ENCODE measurements at places on chromosomes 11 and 22.

DNA sequence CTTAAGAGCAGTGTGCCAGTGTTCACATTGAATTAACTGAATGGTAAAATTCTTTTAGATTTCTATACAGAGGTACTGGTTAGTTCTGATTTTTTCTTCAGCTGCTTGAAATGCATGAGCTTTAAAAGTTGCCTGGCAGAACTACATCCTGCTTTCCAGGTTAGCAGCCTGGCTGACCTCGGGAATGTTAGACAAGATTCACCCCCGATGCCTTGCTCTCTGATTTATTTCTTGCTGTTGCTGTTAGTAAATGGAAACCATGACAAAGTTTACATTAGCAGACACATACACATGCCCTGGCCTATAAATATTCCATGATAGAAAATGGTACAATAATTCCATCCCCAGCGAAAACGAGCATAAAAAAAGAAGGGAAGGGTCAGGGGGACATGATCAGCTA, 47.0 kb downstream of the WT1 start:
- DNase-seq = no peak

GRCh38 chr11:112343368-112344039, 82.8 kb upstream of the PLET1 start:
- DNase-seq = no peak

DNA sequence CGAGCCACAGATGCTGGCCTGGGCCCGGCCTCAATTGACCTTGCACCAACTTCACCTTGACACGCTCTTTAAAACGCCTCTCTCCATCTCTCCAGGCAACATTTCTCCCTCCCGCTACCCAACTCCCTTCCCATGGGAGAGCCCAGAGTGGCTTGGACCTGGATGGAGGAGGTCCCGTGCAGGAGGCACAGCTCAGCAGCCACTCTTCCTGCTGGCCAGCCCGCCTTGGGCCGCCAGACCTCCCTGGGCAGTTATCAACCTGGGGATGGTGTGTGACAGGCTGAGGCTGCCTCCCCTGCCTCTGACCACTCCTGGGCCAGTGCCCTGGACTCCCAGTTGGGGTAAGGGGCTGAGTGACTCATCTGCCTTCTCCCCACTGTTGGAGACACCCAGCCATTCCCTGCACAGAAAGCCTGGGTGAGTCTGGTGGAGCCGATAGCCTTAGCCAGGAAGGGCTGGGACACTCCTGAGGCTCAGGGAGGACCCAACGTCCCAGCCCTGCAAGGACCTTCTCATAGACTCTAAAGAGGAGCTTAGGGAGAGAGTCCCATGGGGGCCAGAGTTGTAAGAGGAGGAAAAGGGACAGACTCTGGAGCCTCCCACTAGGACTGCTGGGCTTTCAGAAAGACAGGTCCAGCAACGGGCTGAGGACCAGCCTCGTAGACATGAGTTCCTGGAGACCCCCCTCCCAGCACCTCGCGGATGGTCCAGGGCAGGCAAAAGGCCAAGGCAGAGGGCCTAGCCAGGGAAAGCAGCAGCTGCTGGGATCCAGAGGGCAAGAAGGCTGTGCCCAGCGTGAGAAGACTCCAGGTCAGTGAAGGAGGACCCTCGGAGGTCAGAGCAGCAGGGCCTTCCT, 131.7 kb downstream of the CEP164 start:
- DNase-seq = no peak

DNA sequence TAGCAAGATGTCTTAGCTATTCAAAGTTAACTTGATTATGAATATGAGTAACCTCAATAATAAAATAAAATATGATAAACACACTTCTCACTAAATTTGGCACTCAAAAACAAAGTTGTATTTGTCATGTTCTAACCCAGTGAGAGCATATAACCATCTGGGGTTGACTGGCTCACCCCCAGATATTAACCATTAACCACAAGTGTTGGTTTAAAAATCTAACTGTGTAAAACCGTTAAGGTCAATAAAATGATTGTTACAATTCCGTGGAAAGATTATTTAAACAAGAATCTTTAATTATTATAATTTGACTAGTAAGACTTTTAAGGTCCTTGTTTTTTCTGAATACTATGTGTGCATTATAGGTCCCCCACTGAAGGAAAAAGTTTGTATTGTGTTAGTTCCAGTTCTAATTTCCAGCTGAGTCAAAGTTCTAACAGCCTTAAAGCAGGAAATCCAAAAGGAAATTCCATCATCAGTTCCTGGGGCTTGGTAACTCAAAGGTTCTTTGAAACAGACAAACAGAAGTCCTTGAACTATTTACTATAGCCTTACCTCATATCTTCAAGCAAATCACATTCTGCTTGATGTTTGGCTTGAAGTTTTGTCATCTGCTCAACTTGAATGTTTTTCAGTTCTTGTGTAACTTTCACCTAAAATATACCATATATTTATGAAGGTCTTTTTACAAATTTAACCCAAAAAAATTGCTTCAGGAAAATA, 2.5 kb downstream of the FCHSD2 start:
- DNase-seq = no peak

- DNase-seq = no peak
These were observed 224.6 kb upstream of the PLET1 start for GRCh38 chr11:112485280-112485679.

GRCh38 chr22:40434745-40435144, 64.4 kb downstream of the SGSM3 start:
- no peak for DNase-seq

DNA sequence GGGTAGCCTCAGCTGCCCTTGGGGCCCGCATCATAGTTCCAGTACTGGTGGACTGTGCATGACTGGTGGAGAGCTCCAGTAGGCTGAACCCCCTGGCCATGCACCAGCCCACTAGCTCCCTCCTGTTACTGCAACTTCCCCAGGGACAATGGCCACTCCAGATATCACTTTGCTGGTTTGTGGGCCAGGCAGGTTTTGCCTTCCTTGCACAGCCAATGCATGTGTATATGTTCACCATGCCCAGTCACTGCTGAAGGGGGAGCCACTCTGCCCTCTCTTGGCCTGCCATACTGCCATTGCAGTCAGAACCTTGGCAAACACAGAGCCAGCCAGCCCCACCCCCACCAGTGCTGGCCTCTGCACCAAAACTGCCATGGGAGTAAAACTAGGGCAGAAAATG, 2095.3 kb upstream of the RAG2 start:
- DNase-seq = no peak

- no peak for DNase-seq
These were observed 90.6 kb downstream of the DSCAML1 start for GRCh38 chr11:117706322-117706814.

Measured in AG09319 (cell line).